ENCODE measurements at places on chromosomes 5 and 9.
A peak's percentile ranks its signal among the peaks of the same experiment; 100 is the strongest.

GRCh38 chr5:120919017-120919416 is 454.9 kb downstream of the PRR16 start:
- no peak for DNase-seq

DNA sequence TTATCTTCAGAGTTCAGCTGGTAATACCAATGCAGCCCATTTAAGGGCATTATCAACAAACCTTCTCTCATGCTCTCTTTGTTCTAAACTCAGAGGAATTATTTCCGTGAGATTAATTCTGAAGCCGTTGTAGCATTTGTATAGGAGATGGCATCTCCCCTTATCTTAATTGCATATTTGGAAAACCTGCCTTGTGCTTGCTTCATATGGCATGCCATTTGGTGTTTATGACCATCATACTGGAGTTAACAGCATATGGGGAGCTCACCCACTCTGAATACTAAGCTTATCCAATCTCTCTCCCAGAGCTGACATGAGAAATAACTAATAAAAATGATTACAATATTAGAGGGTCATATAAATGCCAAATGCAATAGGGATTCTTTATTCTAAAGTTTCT is 243.2 kb downstream of the BRINP1 start:
- DNase-seq = no peak

- no peak for DNase-seq
These were observed 18.7 kb upstream of the PSD2 start for GRCh38 chr5:139776861-139777260.

GRCh38 chr5:107254214-107254901 is 416.4 kb downstream of the EFNA5 start:
- no peak for DNase-seq

GRCh38 chr5:124628721-124629596 is 117.5 kb downstream of the ZNF608 start:
- DNase-seq = peak; percentile 94

DNA sequence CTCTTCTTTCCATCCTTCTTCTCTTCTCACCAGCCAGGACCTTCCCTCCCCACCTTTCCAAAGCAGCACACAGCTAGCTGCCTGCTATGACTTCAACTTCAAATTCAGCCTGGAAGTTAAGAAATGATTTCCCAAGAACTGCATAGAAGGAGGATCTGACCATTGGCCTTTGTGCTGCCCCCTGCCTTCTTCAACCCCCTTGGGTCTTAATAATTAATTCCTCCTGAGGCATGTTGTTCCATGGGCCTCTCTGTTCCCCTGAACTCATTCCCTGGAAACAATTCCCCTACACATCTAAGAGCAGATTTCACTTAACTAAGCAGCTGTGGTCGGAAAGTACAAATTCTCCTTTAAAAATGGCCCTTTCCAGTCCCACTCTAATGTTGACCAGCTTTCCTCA is 62.4 kb downstream of the ADAMTS12 start:
- DNase-seq = no peak

GRCh38 chr9:21761309-21761901 is 41.0 kb upstream of the MTAP start:
- peak; percentile 70 for DNase-seq
